ENCODE measurements at places on chromosomes 13 and 19.

DNA sequence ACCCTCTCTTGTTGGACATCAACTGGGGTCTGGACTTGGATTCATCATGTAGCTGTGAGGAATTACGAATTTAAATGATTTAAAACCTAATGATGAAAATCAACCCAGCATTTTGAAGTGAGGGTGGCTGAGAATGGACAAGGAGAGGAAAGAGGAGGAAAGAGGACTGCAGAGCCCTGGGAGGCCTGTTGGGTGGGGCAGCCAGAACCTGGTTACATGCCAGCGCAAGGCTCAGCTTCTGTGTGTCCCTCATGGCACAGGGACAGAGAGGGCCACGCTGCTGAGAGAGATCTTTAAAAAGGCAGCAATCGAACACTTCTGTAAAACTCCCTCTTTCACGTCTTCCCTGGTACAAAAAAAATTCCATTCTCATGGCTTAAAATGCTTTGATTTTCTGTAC lies 292.7 kb downstream of the MYO16 start:
- DNase-seq, result no peak

GRCh38 chr13:35720690-35721554 lies 244.4 kb upstream of the MAB21L1 start:
- peak; percentile 74 for DNase-seq

- DNase-seq, result no peak
Observed at GRCh38 chr13:90889906-90890834, 457.3 kb upstream of the MIR17HG start.

DNA sequence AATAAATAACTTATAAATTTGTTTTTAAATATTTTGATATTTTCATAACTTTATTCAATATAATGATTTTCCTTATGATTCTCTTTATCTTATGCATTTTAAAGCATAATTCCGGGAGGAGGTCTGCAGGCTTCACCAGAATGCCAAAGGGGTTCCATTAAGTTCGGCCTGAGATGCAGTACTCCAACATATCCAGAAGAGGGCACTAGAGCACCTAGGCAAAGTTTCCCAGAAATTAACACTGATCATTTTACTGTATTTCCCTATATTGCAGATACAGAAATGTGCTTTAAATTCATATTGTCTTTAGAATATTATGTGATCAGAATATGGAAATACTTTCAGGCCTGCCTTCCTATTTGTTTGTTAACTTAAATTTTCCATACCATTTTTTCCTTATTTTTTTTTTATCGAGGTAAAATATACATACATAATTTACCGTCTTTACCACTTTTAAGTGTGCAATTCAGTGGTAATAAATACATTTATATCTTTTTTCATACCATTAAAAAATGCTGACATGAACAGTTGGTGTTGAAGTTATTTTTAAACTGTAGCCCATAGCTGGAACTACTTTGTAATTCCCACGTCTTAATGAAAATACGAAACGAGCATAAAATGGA lies 58.9 kb upstream of the TM9SF2 start:
- DNase-seq, result no peak

- DNase-seq, result no peak
Observed at GRCh38 chr19:29265436-29265835, 52.5 kb upstream of the UQCRFS1 start.

DNA sequence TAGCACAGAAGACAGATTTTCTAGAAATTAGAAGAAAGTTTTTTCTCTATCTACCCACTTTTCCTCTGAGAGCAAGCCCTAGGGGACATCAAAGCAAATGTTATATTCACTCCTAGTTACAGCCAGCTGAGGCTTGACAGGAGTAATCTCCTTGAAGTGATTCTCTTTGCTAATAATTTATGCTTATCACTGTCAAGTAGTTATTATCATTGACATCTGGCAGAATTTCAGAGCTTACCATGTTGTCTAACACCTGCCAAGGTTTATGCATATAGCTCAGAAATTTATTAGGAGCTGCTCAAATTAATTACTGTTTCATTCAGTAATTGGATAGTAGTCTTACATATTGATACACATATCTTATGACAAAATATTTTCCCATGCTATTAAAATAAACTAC lies 465.9 kb upstream of the ATXN8OS start:
- no peak for DNase-seq

DNA sequence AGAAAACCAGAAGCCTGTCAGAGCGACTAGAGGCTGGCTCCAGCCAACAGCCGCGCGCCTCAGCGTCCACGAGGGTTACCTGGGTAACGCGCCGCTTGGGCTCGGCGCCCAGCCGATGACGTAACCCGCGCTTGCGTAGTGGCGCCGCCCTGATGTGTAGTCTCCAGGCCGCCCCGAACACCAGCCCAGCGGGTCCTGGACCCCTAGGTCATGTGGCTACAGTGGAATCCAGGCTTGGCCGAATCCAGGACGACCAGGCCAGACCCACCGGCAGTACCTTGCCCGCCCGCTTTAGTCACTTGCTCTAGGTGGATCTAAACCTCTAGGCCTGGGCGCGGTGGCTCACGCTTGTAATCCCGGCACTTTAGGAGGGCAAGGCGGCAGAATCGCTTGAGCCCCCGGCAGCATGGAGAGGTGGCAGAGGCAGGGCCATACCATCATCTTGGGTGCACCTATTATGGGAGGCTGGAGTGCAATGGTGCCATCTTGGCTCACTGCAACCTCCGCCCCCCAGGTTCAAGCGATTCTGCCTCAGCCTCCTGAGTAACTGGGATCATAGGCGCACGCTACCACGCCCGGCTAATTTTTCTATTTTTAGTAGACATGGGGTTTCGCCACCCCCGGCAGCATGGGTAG lies 7.2 kb upstream of the ZNF606 start:
- peak; percentile 89 for DNase-seq

GRCh38 chr13:66558506-66558905 lies 671.6 kb downstream of the PCDH9 start:
- DNase-seq, result no peak

Measured in sigmoid colon (tissue), 7 donors.